ENCODE measurements at places on chromosomes 5 and 9.

GRCh38 chr5:60332244-60333004 lies 367.5 kb downstream of the DEPDC1B start:
- DNase-seq = peak; percentile 45

DNA sequence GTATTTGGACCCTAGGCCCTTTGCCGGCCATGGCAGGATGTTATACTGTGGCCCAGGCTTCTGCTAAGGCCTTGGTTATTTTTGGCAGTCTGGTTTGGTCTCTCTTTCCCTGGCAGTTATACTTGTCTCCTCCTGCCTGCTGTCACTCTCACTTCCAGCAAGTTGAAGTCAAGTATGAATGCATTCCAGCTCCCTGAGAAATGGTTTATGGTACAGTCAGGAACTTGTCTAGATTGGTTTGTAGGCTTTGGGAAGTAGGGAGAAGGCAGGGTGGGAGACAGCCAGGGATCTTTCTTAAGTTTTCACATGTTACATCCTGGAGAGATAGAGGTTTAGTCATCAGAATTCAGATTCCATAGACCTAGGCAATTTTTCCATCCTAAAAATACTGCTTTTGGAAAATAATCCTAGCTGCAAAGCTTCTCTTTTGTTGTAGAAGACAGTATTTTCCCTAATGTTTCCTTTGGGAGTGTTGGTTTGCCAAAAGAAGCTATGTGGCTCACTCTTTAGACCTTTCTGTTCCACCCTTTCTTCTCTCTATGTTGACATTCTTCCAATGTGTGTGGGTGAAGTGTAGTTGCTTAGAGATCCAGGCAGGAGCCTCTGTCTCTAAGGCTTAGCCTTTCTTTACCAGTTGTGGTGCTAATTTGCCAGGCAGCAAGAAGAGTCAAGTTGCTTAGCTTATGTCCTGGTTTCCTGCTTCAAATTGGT lies 2.5 kb upstream of the KDM3B start:
- no peak for DNase-seq

DNA sequence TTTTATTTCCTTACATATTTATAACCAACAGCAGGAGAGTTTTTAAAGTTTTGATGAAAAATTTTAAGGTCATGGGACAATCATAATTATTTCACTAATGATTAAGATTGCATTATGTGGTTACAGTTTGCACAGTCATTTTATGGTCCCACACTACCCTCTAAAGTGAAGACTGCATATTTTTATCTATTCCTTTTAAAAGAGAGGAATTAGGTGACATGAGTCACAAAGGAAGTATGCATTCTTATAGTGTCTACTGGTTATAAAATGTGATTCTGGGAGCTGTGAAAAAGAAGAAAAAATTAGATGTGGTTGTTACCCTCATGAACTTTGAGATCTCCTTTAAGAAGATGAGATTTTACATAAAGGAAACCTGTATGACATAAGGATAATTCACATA lies 87.9 kb upstream of the GRIA1 start:
- DNase-seq = peak; percentile 43

DNA sequence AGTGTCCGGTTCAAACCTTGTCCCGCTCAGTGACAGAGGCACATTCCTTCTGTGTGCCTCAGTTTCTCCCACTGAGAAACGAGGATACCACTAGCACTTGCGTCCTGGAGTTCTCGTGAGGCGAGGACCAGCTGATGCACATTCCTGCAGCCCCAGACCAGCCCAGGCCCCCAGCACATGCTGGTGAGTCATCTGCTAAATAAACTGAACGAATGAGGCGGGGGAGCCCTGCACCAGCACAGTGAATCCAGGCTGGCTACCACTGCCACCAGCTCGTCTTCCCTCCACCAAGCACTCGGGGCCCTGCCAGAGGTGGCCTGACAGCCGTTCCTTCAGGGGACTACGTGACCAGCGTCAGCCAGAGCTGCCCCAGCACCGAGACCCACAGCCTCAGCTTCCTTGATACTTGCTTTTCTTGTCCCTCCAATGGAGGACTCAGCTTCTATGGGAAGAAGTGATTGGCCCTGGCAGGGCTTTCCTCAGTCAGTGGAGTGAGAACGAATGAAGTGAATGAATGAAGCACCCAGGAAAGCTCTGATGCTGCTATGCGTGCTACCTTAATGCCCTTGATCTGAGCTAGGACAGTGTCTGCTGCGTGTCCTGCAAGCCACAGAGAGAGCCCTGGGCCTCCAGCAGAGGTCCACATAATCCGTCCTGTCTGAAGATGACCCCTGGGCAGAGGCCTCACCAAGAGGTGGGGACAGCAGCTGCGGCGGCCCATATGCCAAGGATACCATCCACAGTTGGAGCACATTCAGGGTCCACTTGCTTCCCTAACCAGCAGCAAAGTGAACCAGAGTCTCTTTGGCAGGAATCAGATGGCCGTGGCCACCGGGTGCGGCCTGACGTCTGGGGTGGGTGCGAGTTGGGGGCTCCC lies 13.5 kb upstream of the BARX1 start:
- DNase-seq = peak; percentile 36

- DNase-seq = peak; percentile 64
These were observed 54.2 kb upstream of the NCS1 start for GRCh38 chr9:130117816-130118632.

GRCh38 chr5:123093601-123094236 lies 4.7 kb downstream of the PRDM6 start:
- no peak for DNase-seq

DNA sequence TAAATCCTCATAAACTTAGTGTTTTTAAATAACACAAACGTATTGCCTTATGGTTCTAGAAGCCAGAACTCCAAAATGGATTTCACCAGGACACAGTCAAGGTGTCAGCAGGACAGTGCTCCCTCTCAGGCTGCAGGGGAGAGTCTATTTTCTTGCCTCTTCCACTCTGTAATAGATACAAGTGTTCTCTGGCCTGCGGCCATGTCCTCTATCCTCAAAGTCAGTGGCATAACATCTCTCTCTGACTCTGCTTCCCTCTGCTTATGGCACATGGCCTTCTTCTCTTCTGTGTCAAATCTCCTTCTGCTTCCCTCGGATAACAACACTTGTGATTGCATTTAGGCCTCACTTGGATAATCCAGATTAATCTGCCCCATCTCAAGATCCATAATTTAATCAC lies 129.4 kb upstream of the OR13F1 start:
- DNase-seq = no peak

GRCh38 chr9:14133394-14133793 lies 180.5 kb downstream of the NFIB start:
- no peak for DNase-seq

GRCh38 chr5:73399775-73400174 lies 48.8 kb downstream of the FOXD1 start:
- no peak for DNase-seq

GRCh38 chr5:74639807-74640449 lies 600 bp downstream of the ENC1 start:
- no peak for DNase-seq

- DNase-seq = no peak
These were observed 9.3 kb downstream of the SH3RF2 start for GRCh38 chr5:145945620-145946111.

DNA sequence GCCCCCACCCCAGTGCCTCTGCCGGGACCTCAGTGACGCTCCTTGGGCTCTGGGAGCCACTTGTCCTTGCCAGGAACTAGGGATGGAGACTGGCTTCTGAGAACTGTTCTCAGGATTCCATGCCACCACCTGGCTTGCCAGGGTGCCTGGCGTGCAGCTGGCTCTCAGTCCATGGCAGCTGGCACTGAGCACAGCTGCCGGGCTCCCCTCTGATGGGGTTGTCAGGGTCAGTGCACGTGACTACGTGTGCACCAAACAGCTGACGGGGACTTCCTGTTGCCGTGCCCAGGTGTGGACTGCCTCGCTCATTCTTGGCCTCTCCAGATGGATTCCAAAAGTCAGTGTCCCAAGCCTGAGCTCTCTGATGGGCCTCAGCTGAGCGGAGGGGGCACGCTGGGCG lies 9.4 kb downstream of the KCNT1 start:
- DNase-seq = no peak

DNA sequence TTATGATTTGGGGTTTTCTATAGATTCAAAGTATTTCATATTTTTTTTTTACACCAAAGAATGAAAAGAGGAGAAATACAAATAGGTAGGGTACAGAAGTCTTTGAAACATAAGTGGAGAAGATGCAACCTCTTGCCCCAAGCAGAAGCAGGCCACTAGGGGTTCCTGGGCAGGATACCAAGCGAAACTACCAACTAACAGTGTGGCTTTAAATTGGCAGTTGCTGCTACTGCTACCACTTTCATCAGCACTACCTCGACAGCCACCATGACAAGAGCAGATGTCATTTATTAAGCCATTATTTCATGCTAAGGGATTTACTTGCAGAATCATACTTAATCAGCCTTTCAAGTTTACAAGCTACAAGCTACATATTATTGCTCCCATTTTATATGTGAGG lies 288.1 kb downstream of the NR3C1 start:
- DNase-seq = no peak

- no peak for DNase-seq
These were observed 94.6 kb downstream of the ADAMTS2 start for GRCh38 chr5:179250561-179251225.

DNA sequence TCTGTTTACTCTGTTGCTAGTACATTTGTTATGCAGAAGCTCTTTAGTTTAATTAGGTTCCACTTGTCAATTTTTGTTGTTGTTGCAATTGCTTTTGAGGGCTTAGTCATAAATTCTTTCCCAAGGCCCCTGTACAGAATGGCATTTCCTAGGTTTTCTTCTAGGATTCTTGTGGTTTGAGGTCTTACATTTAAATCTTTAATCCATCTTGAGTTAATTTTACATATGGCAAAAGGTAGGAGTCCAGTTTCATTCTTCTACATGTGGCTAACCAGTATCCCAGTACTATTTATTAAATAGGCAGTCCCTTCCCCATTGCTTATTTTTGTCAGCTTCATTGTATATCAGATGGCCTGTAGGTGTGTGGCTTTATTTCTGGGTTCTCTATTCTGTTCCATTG lies 792.4 kb downstream of the PTPRD start:
- peak; percentile 85 for DNase-seq

GRCh38 chr5:76762484-76762883 lies 46.6 kb downstream of the F2R start:
- no peak for DNase-seq

GRCh38 chr5:80346055-80346454 lies 26.3 kb downstream of the SPZ1 start:
- DNase-seq = peak; percentile 2

GRCh38 chr5:5331848-5332247 lies 90.6 kb upstream of the ICE1 start:
- DNase-seq = peak; percentile 57

GRCh38 chr5:65861830-65862241 lies 64.5 kb upstream of the ERBIN start:
- DNase-seq = peak; percentile 92
